ENCODE measurements at places on chromosomes 1 and 21.
A peak's percentile ranks its signal among the peaks of the same experiment; 100 is the strongest.

DNA sequence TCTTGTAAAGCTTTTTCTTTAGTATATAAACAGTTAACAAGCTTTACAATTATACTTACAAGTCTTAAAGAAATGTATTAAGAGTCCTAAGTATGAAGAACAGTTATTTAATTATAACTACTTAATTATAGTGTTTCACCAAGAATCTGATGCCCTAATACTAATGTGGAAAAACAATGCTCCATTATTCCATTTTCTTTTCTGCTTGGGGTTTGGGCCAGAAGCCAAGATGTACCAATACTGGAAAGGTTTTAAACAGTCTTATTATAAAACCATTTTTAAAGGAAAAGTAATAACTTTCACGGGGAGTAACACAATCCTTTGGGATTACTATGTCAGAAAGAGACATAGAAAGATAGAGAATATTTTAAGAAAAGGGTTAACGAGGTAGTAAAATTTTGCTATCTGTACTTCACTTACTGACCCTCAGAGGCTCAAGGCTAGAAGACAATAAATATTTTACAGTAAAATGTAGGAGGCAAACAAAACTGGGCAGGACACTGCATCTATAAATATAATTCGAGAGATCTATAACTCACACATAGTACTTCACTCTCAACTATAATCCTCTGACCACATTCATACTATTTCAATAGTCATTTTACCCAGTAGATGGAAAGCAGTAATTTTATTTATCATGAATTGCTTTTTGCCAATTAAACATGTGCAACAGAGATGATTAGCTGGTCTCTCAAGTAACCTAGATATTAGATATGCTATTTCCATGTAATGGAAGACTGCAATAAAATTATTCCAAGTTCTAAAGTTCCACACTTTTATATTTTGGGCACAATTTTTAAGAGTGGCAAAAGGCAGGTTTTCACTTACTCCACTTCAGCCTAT is 63.9 kb downstream of the LTN1 start:
- no peak for DNase-seq

GRCh38 chr1:102107441-102107840 is 110.7 kb upstream of the OLFM3 start:
- no peak for DNase-seq

- DNase-seq = no peak
These were observed at the start of gene TFF3 for GRCh38 chr21:42315296-42315891. Gene TFF3 (minus strand): TSS chr21:42315409. CDS start chr21:42315374, 35 bp downstream.

DNA sequence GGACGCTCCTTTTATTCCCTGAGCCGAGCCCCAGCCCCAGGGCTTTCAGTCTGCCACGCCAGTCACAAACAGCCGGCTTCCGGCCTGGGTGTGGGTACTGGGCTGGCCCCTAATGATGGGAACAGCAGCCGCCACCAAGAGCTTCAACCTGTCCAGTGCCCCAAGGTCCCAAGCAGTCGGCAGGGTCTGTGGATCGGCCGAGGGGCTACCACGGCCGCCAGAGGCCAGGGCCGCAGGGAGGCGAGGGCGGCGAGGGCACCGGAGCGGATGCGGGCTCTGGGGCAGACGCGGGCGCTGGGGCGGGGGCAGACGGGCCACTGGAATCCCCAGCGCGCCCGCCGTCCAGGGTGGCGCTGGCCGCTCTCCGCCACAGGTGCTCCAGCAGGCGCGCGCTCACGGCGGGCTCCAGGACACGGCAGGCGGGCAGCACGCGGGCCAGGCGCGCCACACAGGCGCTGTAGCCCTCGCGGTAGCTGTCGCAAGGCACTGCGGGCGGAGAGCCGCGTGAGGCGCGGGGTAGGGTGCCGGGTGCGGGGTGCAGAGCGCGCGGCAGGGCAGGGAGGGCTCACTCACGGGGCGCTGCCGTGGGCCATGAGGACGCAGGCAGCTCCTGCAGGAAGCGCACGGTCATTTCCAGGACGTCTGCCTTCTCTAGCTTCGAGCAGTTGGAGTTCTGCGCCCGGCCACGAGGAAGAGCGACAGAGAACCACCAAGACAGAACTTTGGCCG is 887 bp downstream of the HES2 start:
- no peak for DNase-seq

DNA sequence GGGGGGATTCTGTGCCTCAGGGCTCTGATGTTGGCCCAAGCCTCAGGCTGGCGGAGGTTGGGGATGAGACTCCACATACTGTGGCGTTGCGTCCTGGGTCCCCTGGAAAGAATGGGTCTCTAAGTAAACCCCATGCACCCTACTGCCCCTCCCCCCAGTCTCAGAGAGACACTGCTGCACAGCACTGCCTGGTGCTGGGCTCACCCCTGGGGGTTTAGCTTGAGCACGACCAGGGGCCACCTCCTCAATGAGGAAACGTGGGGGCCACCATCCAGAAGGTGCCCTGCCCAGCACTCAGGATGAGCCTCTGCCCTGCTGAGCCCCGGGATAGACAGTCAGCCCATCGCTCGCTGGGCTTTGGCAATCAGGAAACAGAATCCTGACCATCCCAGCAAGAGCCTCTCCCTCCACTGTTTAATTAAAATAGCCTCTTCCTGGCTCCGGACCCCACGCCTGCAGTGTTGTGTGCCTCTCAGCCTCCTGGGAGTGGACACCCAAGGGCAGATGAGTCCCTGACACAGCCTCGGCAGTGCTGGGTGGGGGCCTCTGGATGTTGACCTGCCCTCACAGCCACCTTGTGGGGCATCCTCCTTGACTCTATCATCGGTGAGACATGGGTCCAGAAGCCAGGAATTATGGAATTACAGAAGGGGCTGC is 3.5 kb upstream of the KRTAP10-4 start:
- DNase-seq = peak; percentile 59

GRCh38 chr1:86138746-86139145 is 17.8 kb downstream of the COL24A1 start:
- no peak for DNase-seq

- no peak for DNase-seq
These were observed 453.3 kb downstream of the NUF2 start for GRCh38 chr1:163774978-163775620.

DNA sequence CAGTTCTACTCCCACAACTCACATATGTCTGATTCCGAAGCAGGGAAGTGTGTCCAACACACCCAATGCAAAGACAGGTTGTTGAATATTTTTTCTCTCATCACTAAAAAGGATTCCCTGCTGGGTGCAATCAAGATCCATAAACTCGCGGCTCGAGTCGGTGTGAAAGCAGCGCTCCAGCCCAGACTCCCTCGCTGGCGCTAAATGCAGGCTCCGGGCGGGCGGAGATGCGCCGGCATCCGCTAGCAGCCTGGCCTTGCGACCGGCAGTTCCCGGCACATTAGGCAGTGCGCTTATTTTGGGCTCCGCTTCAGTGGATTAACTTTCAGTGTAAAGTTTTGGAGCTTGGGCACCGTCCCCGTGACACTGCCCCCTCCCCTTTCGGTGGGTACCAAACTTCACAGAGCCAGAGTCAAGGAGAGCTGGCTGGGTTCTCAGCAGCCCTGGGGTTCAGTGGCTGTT is 87.7 kb upstream of the POU3F1 start:
- no peak for DNase-seq

- DNase-seq = no peak
These were observed 223.2 kb downstream of the FOXD2 start for GRCh38 chr1:47661040-47661439.

GRCh38 chr1:52680353-52680752 is 17.8 kb downstream of the COA7 start:
- DNase-seq = no peak

GRCh38 chr1:167881786-167882185 is 32.1 kb downstream of the ADCY10 start:
- DNase-seq = no peak

DNA sequence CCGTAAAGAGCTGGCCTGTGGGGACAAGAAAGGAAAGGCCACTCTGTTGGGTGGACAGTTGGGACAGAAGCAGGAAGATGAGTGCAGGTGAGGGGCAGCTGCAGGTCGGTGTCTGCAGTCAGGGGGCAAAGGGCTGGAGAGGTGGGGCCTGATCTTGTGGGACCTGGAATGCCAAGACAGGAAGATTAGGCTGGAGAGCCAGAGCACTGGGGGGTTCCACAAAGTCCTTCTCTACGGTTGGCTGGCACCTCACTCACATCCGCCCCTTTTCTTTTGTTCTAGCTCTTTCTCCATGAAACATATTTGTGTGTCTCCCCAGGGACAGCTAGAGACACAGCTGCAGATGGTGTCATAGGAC is 404.1 kb downstream of the PTPRU start:
- DNase-seq = no peak

DNA sequence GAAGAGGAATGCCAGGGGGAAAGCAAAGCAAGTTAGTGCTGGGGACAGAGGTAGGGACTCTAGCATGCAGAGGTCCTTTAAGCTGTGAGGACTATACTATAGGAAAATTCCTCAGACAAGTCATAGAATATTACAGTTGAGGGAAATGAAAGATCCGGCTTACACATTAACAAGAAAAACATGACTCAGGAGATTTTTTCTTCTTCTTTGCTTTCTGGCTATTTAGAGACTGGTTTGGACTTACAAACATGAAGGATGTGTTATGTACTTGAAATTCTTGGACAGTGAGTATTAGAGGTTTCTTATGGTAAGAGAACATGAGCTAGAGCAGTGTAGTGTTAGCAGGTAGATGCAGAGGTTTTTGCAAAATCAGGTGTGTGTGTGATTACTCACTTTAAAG is 24.9 kb downstream of the USP25 start:
- DNase-seq = no peak

DNA sequence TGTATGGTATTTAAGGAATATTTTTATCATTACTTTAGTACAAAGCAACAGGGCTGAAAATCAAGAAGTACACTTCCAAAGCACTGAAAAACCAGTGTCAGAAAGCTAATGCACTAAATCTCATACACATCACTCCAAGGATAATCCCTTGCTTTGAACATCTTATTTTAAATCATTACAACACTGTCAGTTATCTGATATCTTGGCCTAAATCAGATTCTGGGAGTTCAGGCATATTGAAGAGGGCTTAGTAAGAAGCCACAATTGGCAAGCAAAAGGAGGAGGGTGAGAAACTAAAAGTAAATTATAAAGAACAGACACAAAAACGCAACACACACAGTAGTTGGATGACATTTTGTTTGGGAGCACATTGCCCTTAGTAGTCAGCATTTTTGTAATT is 448.4 kb downstream of the PCP4 start:
- DNase-seq = no peak

DNA sequence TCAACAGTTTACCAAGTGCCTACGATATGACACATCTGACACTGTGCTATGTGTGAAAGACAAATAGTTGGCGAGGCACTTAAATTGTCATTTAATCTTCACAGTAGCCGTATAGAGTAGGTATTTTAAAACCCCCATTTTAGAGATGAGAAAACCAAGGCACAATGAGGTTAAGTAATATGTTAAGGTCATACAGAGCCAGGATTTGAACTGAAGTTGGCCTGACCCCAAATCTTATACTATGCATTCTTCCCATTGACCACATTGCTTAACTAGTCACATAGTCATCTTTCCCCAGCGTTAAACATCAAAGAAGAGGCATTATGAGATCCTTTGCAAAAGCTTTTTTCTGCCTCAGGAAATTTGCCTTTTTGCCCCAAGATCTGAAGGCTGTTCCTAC is 3.9 kb downstream of the INKA2 start:
- DNase-seq = no peak

DNA sequence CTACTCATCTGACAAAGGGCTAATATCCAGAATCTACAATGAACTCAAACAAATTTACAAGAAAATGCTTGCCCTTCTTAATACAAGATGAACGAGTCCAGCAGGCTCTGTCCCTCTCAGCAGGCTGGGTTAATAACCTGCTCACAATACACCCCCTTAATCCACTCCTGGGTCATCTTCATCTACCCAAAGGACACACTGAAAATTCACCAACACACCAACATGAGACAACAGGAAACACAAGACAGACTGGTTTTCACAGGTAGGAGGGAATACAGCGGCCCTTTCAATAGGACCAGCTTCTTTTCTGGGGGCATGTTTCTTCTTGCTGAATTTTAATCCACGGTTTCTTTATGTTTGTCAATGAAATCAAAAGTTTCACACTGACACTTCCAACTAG is 44.6 kb downstream of the SUSD4 start:
- no peak for DNase-seq

- no peak for DNase-seq
These were observed 1.7 kb upstream of the KIFAP3 start for GRCh38 chr1:170076199-170076598.

DNA sequence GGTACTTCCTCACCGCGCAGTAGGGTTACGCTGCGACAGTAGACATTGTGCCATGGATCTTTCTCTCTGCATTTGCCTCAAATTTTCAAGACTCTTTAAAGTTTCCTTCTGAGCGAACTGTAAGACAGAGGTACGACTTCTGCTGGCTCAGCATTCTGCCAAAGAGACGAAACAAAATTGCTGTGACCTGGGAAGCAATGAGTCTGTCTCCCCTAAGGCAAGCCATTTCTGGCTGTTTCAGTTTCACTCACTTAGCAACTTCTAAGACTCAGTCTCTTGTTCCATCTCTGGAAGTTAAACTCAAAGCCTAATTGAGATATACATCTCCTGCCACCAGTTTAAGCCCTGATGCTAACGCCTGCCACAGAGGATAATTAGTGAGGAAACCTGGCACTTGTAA is 510.9 kb upstream of the DAB1 start:
- no peak for DNase-seq

- DNase-seq = no peak
These were observed 19.9 kb downstream of the CLDN17 start for GRCh38 chr21:30146558-30147282.

DNA sequence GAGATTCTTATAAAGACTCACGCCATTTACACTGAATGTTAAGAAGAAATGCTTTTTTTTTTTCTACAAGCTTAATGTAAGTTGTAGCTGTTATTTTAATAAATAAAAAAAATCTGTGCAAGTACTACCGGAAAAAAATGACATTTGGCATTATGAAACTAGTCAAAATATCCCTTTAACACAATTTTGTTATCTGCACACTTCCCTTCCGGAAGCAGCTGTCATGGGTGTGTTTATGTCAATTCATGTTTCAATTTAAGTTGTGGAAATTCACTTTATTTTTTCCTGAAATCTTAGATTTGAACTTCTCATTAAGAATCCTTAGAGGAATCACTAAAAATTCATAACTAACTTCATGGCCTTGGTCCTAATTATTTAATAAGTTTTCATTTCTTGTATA is 308.1 kb downstream of the KCTD3 start:
- DNase-seq = no peak

GRCh38 chr1:81590171-81590570 is 210.6 kb upstream of the ADGRL2 start:
- DNase-seq = no peak

DNA sequence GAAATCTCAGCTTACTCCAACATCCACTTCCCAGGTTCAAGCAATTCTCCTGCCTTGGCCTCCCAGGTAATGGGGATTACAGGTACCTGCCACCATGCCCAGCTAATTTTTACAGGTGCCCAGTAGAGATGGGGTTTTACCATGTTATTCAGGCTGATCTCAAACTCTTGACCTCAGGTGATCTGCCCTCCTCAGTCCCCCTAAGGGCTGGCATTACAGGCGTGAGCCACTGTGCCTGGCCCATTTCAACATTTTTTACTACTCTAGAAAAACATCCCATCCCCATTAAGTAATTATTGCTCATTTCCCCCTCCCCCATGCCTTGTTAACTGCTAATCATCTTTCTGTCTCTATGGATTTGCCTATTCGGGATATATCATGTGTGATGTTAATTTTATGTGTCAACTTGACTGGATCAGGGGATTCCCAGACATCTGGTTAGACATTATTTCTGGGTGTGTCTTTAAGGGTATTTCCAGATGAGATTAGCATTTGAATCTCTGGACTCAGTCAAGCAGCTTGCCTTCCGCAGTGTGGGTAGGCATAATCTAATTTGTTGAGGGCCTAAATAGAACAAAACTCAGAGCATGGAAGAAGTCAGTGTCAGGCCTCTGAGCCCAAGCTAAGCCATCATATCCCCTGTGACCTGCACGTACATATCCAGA is 33.0 kb upstream of the ZBTB8B start:
- DNase-seq = no peak
